ENCODE measurements at places on chromosomes 4 and X.

DNA sequence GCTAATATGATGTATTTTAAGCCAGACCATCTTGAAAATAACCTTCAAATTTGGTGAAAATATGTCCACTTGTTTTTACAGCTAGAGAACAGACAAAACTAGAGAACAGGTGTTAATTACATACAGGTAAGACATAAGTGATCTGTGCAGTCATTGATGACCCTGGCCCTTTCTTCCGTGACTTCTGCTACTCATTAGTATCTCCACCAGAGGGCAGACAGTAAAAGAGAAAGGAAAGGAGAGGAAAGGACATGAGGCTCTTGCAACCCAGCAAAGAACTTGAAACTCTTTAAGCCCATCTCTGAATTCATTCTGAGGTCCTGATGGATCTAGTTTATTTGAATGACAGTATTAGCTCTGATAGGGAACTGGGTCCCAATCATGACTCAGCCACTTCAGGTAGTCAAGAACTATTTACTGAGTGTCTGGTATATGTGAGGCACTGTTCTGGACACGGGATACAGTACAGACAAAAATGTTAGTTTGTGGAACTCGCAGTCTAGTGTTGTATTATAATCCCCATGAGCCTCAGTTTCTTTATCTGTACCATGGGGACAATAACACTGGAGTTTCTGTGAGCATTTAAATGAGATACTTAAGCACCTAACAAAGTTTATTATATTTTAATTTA lies 121.0 kb upstream of the TEX13D start:
- DNase-seq, result no peak

DNA sequence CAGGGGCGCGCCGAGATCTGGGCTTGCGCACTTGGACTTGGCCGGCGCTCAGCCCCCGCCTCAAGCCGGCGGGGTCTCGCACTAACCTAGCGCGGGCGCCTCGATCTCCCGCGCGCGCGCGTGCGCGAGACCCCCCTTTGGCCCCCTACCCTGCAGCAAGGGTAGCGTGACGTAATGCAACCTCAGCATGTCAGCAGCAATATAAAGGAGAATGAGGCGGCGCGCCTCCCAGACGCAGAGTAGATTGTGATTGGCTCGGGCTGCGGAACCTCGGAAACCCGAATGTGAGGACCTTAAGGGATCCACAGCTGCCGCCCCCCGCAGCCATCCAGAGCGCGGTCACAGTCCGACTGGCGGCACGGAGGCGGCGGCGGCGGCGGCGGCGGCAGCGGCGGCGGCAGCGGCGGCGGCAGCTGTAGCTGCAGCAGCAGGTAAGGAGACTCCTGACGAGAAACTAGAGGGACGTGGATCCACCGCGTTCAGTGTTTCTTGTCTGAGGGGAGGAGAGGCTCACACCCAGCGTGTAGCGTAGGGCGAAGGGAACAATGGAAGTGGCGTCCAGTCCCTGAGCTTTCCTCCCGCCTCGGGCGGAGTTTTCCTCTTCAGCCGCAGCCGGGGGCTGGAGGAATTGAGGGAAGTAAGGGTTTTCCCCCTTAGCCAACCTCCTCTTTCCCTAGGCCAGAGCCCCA lies at the start of the genes SATL1 and ZNF711:
Gene SATL1, minus strand, starts transcription at position 19 of the 689 bp plus-strand sequence. CDS start 134,811 bp downstream, outside the sequence.
Gene ZNF711, plus strand, starts transcription at position 231 of the 689 bp plus-strand sequence. CDS start 3,582 bp downstream, outside the sequence.
- peak; percentile 1 for DNase-seq

DNA sequence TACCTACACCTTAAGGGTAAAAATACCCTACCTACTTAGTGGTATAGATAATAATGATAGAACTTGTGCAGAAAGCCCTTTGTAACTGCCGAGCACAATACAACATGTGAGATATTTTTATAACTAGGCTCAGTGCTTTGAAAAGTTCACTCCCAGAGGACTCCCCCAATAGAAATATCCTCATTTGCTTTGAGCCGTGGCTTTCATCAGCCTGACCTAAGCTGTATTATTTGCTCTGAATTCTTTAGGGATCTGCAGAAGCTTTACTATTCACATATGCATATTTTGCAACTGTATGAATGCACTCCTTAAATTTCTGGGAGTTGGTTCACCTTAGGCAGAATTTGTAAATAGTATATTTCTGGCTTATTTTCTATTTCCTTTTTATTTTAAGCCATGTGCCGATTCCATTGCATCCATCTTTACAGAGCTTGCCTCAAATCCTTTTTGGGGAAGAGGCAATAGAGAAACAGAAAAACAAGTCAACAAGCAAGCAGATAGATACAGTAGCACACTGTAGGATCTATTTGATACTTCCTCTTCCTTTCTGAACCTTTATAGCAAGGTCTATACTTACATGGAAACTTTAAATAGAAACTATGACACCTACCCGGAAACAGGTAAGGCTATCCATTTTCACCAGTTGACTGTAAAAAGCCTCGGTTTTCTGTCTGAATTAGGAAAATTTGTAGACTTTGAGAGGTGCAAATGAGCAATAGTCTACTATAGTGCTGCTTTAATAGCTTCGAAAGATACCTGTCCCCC lies 242.5 kb upstream of the VCX3A start:
- no peak for DNase-seq

GRCh38 chr4:48223633-48224295 lies 45.9 kb downstream of the TEC start:
- DNase-seq, result no peak

GRCh38 chrX:140440876-140441275 lies 64.0 kb downstream of the SOX3 start:
- DNase-seq, result no peak
